Hematopoietic multipotent progenitor cell treated with erythropoietin and hydrocortisone succinate and interleukin-3 and kit ligand, for 6 days (in vitro differentiated cells): ENCODE measurements at places on chromosomes 11 and 22.
A peak's percentile ranks its signal among the peaks of the same experiment; 100 is the strongest.

DNA sequence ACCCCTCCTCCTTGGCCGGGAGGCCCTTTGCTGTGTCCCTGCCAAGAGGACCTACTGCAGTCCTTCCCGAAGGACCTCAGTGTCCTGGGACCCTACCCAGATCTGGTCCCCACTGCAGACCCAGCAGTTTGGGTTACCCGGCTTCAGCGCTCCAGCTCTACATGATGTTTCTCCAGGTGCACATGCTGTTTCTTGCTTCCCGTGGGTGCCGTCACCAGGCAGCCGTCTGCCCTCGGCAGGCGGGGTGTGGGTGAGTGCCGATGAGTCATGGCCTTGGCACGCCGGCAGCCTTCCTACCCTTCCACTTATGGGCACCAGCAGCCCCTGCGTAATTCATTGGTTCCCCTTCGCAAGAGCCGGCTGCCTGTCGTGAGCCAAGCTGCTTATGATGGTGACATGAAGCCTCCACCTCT lies 101.8 kb downstream of the BCR start:
- no peak for DNase-seq

DNA sequence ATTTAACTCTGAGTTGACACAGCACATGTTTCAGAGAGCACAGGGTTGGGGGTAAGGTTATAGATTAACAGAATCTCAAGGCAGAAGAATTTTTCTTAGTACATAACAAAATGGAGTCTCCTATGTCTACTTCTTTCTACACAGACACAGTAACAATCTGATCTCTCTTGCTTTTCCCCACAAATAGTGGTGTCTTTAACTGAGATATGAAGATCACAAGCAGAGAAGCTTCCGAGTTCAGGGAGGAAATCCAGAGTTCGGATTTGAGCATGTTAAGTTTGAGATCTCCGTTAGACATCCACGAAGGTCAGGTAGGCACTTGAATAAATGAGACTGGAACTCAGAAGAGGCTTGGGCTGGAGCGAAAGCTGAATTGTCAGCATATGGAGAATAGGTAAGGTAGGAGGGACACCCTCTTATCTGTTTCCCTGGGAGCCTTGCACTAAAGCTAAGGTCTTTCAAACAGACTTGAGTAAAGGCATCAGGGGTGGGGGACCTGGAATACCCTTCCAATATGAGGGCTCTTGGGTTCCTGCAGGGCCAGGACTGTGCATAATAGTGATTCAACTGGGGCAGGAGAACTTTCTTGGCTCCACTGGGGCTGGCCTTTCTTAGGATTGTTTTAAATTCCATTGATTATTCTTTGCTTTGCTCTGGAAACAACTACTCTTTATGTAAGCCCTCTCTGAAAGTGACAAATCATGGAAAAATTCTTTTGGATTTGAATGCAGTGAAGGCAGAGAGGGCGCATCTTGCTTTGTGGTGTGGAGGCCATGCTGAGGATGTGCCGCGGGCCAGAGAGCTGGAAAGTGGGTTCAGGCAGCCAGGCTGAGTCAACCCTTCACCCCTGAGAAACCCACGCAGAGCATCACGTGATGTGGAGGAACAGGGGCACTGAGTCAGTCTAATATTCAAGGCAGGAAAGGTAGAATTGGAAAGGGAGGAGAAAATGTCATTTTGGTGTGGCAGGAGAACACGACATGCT lies 62.7 kb upstream of the AMPD3 start:
- no peak for DNase-seq

DNA sequence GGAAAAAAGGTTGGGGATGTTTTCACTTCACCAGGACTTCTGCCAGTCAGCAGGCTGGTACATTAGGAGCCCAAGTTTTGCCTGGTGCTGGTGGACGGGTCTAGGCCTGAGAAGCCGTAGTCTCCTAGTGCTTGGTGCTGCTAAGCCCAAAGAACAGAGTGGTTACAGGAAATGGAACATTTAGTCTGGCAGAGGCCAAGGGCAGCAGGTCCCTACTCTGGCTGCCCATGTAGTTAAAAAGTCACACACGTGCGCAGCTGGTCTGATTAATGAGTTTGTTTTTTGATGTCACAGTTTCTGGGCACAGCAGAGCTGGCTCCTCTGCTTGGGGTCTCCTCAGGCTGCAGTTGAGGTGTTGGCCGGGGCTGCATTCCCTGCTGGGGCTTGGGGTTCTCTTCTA lies 20.6 kb downstream of the BCR start:
- no peak for DNase-seq

DNA sequence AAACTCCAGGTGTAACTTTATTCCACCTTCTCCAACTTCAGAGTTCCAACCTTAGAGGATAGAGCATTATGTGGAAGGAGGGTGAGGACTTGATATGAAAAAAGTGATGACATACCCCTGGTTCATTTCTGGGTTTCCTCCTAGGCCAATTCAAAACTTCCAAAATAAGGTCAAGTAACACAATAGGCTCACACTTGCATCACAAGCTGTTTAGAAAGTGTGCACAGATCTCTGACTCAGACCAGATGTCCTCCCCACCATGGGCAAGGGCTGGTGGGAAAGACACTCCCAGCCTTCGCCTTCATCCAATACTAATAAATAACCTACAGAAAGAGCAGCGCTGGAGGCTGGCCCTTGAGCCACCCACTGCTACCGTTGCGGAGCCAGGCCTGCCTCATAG lies 5.8 kb upstream of the BUD13 start:
- no peak for DNase-seq

- DNase-seq = no peak
Observed at GRCh38 chr11:33825854-33826560, 51.7 kb upstream of the FBXO3 start.

- no peak for DNase-seq
Observed at GRCh38 chr11:77642228-77642627, 4.6 kb upstream of the CLNS1A start.

DNA sequence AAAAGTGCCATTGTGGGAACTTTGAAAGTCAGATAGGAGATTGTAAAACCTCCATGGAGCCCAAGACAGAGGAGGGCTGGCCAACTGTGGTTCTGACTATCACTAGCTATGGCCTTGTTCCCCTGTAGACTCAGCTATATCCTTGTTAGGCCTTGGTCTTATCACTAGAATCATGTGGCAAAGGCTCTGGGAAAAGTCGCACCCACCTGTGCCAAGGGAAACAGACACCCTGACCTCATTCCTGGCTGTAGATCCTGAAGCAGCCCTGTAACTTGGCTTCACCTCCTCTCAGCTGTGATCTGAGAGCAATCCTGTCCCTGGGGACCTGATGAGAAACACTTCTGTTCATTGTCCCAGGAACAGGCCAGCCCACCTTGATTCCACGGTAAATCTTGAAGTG lies 566.2 kb downstream of the TMEM135 start:
- DNase-seq = no peak

DNA sequence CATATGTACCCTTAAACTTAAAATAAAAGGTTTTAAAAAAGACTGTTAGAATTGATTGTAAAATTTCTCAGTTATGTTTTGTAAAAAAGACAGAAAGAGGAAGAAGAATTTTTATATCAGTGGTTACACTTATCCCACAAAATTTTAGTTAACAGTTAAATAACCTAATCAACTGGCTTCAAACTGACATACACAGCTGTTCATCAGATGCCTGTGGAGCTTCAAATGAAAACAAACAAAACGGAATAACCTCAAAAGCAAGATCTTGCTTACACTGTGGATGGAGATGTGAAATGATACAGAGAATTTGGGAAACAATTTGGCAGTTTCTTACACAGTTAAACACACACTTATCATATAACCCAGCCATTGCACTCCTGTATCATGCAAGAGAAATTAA lies 521.0 kb downstream of the ETS1 start:
- DNase-seq = peak; percentile 38

DNA sequence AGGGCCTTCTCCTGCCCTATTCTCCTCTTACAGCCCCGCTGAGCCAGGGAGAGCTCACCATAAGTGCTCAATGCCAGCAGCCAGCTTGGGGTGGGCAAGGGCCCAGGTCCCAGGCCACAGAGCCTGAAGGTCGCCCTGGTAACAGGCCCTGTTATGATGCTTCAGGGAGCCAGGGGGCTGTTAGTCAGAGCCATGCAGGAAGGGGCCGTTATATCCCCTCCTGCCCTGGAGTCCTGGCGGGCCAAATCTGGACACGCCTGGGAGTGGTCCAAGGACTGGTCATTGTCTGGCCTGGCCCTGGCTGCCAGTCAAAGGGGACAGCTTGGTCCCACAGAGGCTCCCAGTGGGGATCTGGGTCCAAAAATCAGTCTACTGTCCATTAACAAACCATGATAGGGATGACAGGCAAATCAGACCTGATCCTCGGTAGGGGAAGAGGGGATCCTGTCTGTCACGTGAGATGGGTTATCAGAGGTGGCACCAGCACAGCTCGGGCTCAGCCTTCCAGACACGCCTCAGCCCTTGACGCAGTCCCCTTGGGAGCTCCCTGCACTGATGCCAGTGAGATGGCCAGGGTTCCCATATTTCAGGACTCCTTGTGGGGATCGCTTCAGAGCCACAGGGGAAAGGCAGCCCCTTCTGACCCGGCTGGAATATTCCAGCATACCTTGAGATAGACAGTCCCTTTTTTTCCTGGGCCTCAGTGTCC lies 55.9 kb downstream of the LRRC32 start:
- no peak for DNase-seq

- no peak for DNase-seq
Observed at GRCh38 chr22:34776817-34777216, 289.1 kb upstream of the ISX start.

- DNase-seq = no peak
Observed at GRCh38 chr22:36395055-36395849, 7.5 kb upstream of the MYH9 start.

- DNase-seq = no peak
Observed at GRCh38 chr11:19512618-19513017, 200.0 kb upstream of the NAV2 start.
